Cerebellar nuclear complex (tissue), 1 donor: ENCODE measurements at places on chromosomes 7 and 10.

DNA sequence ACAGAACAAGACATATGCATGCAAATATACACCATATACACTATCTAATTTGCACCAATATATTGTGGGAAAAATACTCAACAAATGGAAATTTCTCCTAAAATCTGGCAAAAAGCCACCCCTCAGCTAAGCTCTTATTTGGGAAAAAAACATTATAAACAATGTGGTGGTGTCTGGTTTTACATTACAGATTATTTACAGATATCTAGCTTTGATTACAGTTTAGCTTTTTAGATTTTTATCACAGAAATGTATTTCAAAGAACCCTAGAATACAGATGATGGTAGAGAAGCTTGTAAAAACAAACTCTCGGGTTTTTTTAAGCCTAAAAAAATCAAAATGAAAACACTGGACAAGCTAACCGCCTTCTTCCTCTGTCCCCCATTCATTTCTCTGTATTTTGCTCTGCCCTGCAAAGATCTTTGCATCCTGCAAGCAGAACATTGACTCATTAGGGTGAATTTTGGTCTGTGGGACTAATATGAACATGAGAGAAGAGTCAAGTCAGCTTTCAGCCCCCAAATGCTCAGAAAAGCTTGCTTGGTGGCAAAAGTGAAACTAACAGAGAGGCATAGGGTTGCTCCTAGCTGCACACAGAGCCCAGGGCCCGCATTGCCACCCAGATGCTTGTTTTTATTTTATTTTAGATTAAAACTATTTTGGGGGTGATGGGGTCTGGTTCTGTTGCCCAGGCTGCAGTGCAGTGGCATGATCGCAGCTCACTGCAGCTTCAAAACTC is 88.8 kb upstream of the LYZL1 start:
- no peak for DNase-seq

DNA sequence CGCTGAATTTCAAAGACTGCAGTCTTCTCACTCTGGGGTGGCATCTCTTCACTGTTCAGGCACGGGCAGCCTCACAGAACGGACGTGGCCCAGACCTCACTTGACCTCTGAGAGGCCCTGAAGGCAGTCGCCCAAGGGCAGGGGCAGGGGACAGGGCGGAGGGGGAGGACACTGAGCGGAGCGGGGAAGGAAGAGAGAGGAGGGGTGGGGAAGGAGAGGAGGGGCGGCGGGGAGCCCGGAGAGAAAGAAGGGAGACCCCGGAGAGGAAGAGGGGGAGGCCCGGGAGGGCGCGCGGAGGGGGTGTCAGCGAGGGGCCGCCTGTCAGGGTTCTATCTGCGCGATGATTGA is 58.7 kb upstream of the COMTD1 start:
- DNase-seq = no peak

DNA sequence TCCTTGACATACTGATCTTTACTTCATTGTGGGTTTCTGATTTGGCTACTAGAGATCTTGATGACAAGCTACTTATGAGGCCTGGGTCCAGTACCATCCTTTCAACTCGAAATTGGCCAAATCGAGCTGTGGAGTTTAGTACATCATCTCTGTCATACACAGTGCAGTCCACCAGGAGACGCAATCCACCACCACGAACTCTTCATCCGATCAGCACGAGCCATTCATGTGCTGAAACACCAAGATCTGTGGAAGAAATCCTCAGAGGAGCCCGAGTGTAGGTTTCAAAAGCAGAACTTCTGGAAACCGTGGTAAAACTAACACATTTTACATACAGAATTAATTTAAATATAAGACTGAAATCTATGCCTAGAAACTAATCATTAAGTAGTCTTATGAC is 14.2 kb downstream of the DNAJC9 start:
- no peak for DNase-seq

DNA sequence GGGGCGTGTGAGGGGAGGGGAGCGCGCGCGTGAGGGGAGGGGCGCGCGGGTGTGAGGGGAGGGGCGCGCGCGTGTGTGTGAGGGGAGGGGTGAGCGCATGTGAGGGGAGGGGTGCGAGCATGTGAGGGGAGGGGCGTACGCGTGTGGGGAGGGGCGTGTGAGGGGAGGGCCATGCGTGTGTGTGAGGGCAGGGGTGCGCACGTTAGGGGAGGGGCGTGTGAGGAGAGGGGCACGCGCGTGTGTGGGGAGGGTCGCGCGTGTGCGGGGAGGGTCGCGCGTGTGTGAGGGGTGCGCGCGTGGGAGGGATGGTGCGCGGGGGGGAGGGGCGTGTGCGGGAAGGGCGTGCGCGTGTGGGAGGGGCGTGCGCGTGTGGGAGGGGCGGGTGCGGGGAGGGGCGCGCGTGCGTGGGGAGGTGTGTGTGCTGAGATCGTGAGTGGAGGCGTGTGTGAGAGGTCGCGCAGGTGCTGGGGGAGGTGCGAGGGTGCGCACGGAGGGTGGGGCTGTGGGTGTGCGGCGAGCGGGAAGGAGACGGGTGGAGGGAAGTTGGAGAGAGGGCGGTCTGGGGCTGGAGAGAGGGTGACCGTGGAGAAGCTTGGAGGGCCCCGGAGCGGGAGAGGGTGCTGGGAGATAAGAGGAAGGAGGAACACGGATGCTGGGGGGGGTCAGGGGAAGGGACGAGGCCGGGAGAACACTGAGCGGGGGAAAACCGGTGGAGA is 19.7 kb downstream of the MXI1 start:
- no peak for DNase-seq

GRCh38 chr10:19889256-19889655 is 73.0 kb downstream of the PLXDC2 start:
- no peak for DNase-seq

DNA sequence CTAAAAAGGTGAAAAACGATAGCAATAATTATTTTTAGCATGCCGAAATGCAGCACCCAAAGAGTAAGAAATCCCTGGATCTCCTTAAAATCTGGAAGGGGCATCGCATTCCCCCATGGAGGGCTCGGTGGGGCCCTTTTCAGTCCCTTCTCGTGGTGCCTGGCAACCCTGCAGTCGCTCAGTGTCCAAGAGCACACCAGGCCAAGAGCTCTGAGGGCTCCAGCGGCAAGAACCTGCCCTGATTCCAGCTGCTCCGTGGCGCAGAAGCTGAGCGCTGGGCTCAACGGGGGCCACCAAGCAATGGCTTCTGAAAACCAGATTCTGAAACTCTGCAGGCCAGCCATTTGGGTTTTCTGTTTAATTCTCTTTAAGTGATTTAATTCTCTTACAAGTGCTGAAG is 131.2 kb downstream of the PRKAG2 start:
- no peak for DNase-seq

DNA sequence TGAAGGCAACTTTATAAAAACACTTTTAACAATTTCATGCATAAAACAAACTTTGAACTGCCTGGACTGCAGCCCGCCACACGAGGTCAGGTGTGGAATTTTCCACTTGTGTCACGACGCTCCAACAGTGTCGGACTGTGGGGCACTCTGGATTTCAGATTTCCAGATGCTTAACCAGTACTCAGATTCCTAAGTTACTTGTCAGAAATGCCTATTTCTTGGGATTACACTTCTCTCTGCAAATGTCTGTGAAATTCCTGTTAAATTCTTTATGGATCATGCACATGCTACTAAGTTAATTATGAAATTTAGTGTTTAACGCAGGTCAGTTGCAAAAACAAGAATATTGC is 473 bp upstream of the GPER1 start:
- DNase-seq = no peak

DNA sequence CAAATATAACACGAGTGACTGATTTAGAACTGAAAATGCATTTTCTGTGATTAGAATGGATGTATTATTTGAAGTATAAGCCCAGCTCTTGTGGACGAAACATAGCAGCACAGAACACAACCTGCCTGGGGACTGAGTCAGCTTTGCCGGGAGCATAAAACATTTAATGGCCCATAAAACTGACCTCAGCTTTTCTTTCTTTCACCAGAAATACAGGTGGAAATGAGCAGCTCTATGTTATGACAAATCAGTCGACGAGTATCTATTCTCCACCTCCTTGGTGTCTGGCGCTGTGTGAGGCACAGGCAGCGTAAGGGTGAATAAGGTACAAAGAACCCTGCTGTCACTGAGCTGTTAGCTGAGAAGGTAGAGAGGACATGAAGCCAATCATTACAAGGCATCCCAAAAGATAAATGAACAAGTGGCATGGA is 471.6 kb upstream of the AKR1E2 start:
- DNase-seq = no peak

GRCh38 chr7:126569402-126569801 is 683.3 kb downstream of the GRM8 start:
- DNase-seq = no peak

GRCh38 chr7:28269700-28270361 is 89.2 kb upstream of the JAZF1 start:
- no peak for DNase-seq

GRCh38 chr10:75742355-75742754 is 310.9 kb downstream of the LRMDA start:
- DNase-seq = no peak

DNA sequence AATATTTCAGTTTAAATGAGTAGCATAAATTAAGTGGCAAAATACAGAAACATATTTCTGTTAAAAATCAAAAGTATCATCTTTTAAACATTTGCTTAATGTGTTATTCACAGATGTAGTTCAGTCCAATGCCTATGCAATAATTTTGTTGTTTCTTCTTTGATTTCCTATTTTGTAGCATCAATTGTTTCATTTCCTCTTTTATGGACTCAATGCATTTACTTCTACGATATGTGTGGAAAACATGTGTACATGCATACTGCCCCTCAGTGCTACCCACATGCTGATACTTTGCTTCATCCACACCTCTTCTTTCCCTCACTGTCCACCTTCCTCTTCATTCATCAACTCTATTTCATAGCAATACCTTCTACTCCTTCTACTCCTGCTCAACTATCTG is 108.1 kb downstream of the PTN start:
- DNase-seq = no peak

GRCh38 chr7:36278620-36279172 is 111.0 kb upstream of the ANLN start:
- DNase-seq = no peak

DNA sequence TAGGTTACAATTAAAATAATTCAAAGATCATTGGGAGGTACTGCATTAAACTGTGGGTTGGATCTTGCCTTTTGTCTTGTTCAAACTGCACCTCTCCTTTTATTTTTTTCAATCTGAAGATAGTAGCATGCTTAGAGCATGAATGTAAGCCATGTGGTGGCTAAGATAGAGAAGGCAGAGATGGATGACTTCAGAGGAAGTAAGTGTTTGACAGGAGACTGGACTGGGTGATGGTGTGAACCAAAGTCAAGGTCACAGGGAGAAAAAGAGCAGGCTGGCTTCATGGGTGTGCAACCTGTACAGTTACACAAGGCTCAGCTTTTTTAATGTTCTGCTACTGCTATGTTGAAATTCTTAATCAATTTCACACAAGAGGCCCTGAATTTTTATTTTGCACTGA is 85.6 kb downstream of the ZEB1 start:
- no peak for DNase-seq

DNA sequence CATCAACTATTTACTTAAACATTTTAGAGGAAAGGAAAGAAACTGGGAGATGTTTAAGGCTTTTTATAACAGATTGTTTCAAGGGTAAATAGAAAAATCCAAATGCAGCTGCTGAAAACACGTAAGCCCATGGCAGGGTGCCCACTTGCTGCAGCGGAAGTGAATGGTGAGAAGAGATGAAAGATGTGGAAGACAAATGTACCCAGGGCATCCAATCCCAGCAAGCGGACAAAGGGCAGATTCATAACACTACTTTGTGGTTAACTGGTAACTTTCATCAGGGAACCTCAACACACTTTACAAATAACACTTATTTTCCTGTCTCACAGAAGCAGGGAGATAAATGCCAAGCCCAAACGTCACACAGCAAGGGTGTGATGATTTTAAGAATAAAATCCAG is 358.4 kb downstream of the KCNMA1 start:
- DNase-seq = no peak

DNA sequence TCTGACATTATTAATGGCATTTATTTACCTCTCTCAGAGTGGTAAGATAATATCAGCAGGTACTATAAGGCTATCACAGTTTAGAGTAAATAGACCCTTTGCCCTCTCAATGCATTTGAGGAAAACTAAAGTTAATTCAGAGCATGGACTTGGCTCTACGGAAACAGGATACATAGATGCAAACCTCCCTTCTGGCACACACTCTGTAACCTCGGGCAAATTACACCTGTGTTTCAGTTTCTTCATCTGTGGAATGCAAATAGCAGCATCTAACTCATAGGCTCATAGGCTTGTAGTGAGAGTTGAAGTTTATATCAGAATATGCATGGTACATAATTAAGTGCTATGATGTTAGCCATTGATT is 5.6 kb downstream of the RAPGEF5 start:
- no peak for DNase-seq

DNA sequence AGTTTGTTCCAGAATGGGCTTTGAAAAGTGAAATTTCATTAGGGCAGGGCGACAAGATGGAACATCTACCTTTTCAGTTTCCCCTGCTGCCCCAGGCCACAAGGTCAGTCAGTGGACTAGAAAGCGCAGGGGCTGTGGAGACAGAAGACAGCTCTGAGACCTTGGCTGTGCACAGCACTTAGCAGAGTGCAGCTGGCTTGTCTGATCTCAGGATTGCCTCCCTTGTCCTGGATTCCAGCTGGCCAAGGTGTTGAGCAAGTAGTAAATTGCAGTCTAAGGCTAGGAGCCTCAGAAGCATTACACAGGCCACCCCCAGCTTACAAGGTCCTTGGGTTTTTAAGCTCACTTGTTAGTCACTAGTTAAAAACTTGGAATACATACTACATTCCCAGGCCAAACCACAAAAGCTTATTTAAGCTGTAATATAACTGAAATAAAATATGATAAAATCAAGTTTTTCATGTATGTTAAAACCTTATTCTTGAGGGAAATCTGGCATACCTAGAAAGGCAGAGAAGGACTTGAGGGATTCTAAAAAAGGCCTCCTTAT is 67.3 kb upstream of the NPY start:
- DNase-seq = no peak

DNA sequence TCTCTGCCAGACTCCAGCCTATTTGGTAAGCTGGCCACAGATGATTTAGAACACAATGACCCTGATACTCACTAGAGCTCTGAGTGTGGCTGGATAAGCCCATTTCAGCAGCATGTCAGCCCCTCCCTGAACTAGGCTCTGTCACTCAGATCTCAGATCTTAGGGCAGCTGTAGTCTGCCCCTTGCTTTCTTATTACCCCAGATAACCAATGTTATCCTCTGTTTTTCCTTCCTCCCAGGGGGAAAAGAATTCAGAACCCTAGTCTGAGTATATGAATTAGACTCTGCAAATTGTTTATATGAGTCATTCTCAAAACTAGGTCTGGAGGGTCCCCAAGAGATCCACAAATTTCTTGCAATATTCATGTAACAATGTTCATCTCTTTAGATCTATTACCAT is 286.2 kb downstream of the KCNMA1 start:
- DNase-seq = no peak

- no peak for DNase-seq
Measured at GRCh38 chr10:129760003-129760315, 204.1 kb downstream of the EBF3 start.
